H7 (cell line): ENCODE measurements at places on chromosomes 5 and 9. TPM values are rescaled to one million over a fixed set of nuclear protein-coding genes. Genes with fewer than 3 reads are reported as not detected.

Gene PIGO
- 29.6 and 29.8 TPM in 2 replicates for total RNA-seq

Gene ADGRD2
- total RNA-seq, result not detected in 2 replicates

DNA sequence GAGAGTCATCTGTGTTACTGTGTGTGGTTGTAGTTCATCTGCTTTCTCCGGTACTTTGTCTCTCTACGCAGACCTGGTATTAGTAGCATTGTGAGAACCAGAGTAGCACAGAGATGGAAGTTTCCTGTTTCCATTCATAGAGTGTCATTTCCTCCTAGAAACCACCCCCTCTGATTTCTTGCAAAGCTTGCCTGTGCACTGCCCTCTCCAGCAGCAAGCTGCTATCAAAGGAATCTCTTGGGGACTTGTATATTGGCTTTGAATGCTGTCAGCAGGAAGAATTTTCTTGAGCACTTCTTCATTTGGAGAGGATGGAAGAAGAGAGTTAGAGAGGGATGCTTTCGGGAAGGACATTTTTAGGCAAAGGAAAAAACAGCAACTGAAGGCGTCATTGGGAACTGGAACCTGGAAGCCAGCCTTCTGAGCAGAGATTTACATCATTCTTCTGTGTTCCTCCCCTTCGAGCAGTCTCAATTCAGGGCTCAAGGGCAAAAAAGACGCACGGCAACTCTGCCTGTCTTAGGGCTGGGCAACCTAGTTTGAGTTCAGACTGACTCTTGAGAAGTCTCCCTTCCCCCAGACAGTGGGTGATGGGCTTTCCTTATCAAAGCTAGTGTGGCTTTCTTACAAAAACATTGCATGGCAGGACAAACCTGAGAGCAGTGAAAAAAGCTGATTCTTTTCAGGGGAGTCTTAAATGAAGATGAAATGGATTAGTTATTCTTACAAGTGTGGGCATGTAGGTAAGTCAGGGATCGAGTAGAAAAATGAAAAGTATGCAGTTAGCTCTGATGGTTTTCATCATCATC is 226.3 kb downstream of the AOPEP start:
- no peak for DNase-seq

DNA sequence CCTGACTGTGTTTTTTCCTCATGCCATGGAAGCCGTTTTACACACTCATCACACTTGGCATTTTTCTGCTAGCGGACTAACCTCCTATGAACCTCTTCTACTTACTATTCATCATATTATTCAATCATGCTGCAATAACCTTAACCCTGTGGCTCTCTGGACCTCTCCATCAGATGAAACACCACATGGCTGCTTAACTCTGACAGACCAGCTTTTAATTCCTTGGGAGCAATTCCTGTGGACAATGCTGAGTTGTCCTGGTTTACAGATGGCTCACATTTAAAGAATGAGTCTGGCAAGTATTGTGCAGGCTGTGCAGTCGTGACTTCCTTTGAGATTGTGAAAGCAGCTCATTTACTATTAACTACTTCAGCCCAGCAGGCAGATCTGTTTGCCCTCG is 9.0 kb downstream of the OR1J1 start:
- DNase-seq, result no peak

DNA sequence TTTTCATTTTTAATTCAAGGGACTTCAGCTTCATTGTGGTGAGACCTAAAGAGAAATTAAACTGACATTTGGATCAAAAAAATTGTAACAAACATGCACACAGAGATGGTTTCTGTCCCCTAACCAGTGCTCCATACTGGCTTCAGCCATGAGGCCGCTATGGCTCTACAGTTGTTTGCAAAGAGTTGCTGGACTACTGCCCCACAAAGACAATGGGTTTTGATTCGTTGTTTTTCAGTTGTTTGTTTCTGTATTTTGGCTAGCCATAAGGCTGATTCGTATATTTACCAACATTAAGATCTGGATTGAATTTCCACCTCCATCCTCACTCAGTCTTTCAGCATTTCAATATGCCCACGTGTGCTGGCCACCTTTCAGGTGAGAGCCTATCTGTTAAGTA is 163.7 kb upstream of the KIF2A start:
- DNase-seq, result no peak

Gene FOXD4L4
- total RNA-seq, result not detected in 2 replicates

Gene PCDHGA10
- 0.35 and 0.78 TPM in 2 replicates for total RNA-seq

DNA sequence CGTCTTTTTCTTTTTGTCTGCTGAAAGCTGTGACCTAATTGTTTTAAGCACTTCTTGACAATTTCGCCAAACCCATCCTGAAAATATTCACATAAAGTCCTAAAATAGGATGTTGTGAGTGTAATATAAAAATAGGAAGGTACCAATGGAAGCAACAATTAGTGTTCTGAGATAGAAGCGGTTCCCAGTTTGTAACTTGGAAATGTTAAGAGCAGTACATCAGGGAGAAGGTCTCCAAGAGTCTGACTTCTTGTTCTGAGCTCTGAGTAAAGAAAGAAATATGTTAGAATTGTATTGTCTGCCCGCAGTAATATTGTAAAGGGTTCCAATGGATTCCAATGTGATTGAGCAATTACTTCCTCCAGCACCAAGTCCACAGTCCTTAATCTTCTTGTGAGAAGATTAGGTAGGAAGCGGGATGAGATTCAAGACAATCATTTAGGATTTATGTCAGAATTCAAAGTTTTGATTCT is 3.9 kb downstream of the VCAN start:
- no peak for DNase-seq

- no peak for DNase-seq
Measured at GRCh38 chr9:130746434-130747212, 53.0 kb downstream of the EXOSC2 start.

DNA sequence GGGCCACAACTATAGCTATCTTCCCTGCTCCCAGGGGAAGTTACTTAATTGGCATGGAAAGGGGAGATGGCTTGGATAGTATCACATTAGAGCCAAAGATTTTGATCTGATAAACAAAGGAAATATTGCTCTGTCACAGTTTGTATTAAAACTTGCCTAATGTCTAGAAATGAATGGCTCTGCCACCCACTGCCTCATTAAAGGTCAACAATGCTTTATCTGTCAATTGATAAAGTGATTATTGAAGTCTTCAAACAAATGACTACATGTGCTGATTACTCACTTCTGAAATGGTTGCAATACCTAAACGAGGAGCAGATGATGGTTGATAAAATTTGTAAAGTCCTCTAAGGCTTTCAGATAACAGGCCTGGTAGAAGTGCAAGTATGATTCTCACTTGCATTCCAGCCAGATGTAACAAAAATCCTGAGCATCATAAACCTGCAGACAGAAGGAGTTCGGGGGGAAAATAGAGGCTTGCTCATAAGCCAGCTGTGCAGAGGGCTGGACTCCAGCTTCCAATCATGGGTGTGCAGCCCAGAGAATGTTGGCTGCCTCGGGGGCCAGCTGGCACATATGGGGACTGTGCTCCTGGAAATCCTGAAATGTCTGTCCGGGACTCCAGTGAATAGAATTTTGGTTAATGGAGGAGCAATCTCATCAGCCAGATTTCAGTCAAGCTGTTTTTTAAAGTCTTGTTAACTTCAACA is 200.5 kb upstream of the SLC27A6 start:
- no peak for DNase-seq
